ENCODE measurements at places on chromosomes 1 and 21.
A peak's percentile ranks its signal among the peaks of the same experiment; 100 is the strongest.

- peak; percentile 76 for DNase-seq
Measured at GRCh38 chr1:210584439-210585113, 255.9 kb downstream of the HHAT start.

DNA sequence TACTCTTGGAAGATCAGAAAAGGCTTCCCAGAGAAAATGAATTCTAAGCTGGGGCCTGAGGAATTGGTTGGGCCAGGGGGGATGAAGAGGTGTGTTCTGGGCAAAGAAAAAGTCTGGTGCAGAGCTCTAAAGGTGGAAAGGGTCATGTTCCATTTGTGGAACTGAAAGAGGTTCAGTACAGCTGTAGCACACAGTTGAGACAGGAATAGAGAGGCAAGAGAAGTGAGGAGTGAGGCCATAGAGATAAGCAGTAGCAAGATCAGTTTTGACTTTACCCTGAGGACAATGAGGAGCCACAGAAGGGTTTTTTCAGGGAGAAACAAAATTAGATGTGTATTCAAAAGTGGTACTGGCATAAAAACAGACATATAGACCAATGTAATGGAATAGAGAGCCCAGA is 30.3 kb upstream of the MUTYH start:
- DNase-seq = no peak

DNA sequence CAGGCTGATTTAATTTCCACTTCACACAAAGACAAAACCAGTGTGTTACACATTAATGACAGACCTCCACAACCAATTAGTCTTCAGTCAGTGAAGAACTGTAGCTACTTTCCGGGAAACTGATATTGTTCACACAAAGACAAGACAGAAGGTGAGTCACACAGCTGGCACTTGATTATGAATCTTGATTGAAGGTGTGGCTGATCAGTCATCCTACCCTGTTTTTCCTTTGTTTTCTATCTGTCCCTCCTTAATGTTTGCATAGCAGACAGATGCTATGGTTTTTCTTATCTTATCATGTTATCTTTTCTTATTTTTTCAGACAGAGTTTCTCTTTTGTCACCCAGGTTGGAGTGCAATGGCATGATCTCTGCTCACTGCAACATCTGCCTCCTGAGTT is 185.1 kb upstream of the GREM2 start:
- DNase-seq = no peak

GRCh38 chr1:60103186-60103585 is 29.6 kb upstream of the C1orf87 start:
- DNase-seq = no peak

DNA sequence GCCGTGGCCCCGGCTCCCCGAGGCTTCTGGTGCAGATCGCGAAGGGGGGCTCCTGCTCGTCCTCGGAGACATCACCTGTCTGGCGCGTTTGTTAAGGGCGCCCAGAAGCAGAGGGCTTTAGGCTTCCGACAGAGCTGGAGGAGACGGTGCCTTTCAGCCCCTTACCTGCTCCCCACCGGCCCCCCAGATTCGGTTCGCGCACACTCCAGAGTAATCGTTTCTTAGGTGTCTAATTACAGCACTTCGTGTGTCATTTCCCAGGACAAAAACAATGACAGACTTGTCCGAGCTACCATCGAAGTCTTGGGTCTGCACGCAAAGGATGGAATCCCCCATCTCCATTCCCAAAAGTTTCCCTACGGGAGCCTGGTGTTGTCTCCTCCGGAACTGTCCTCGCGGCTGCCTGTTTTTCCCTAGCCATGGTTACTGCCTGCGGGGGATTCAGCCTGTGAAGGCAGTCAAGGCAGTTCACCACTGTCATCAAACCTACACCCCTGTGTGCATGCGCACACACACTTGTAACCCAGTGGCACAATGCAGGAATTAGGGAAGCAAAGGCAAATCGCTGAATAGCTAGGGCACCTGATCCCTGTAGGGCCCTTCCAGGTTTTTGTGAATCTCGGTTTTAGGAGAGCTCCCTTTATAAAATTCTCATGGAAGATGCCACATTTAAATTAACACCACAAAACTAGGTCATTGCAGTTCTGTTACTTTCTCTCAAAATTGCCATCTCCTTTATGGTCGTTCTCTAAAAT is 738 bp upstream of the CDC42BPA start:
- DNase-seq = no peak

DNA sequence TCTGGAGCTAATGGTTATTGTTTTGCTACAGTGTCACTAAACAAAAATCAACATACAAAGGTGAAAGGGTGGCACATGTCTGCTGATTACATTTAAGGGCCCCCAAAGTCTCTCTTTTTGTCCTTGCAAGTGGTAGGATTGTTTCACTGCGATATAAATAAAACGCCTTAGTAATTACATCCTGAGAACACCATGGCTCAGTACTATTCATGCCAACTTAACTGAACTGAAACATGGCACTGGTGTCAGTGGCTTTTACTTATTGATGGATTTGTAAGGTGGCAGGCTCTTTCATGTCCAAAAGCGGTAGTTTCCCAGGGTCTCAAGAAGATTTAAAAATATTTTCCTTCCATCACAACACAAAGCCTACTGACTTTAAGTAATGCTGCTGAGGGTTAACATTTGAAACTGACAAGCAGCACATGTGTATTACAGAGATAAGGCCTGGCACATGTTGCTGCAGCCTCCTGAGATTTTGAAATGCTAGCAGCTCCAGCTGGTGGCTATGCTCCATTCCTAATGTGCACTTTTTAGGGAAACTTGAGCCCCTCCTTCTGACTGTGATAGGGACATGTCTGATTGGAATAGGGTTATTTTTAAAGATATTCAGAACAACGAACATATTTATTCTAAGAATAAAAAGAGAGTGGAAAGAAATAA is 86.8 kb downstream of the ATP1B1 start:
- no peak for DNase-seq

- no peak for DNase-seq
Measured at GRCh38 chr1:17539477-17540254, at the start of gene ARHGEF10L. Gene ARHGEF10L, plus strand, starts transcription at chr1:17539698. Its CDS starts 40,898 bp downstream, at chr1:17580596.

DNA sequence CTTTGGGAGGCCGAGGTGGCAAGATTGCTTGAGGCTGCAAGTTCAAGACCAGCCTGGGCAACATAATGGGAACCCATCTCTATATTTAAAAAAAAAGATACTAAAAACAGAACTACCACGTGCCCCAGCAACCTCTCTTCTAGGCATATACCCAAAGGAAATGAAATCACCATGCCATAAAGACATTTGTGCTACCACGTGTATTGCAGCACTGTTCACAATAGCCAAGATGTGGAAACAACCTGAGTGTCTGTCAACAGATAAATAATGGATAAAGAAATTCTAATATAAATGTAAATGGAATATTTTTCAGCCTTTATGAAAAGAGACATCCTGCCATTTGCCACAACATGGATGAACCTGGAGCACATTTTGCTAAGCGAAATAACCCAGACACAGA is 128.6 kb downstream of the PCNX2 start:
- no peak for DNase-seq

GRCh38 chr21:38289705-38290485 is 33.1 kb downstream of the KCNJ15 start:
- DNase-seq = no peak

- no peak for DNase-seq
Measured at GRCh38 chr1:41464885-41465284, 19.6 kb downstream of the EDN2 start.

GRCh38 chr21:32795802-32796559 is 24.4 kb upstream of the PAXBP1 start:
- no peak for DNase-seq

DNA sequence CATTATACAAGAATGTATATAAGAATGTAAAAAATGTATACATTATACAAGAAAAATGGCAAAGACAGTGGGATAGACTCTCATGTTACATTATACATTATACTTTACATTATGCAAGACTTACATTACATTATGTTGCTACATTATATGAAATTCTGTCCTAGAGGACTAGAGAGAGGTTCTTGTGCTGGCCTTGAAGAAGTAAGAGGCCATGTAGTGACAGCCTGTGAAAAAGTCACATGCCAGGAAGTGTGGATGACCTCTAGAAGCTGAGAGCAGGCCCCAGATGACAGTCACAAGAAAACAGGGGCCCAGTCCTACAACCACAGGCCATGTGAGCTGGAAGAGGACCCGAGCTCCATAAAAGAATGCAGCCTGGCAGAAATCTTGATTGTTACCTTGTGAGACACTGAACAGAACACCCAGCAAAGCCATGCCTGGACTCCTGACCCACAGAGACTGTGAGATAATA is 30.5 kb upstream of the AHCYL1 start:
- no peak for DNase-seq

- no peak for DNase-seq
Measured at GRCh38 chr1:64519901-64520300, 50.0 kb downstream of the CACHD1 start.
